Immature natural killer cell (primary cell): ENCODE measurements at places on chromosomes 12 and 14. TPM values are rescaled to one million over a fixed set of nuclear protein-coding genes. Genes with fewer than 3 reads are reported as not detected.

GRCh38 chr12:54371328-54372112, 7.2 kb upstream of the GPR84 start:
- no peak overlapping the region for H3K4me3 ChIP-seq
- DNase-seq: no peak
- no peaks in the 10 kb centered on the region for H3K36me3 ChIP-seq
- H3K27ac ChIP-seq: no peak overlapping the region
- peaks cover 17% of the 10 kb centered on the region for H3K4me1 ChIP-seq
- no peaks in the 10 kb centered on the region for H3K27me3 ChIP-seq

DNA sequence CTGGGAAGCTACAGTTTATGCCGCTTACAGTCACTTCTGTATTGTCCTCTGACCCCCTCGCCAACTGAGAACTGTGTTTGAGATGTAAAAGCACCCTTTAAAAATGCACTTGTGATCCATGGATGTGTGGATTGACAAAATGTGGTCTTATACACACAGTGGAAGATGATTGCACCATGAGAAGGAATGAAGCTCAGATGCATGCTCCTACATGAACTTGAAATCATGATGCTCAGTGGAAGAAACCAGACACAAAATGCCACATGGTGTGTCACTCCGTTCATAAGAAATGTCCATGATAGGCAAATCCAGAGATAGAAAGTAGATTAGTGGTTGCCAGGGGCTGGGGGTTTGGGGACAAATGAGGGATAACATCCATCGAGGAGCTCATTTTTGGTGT, 58.0 kb downstream of the PITPNM2 start:
- H3K27me3 ChIP-seq: peaks cover 1% of the 10 kb centered on the region
- H3K36me3 ChIP-seq: no peaks in the 10 kb centered on the region
- H3K4me1 ChIP-seq: peaks cover 12% of the 10 kb centered on the region

ZDHHC22 gene
- not detected for polyA plus RNA-seq

DNA sequence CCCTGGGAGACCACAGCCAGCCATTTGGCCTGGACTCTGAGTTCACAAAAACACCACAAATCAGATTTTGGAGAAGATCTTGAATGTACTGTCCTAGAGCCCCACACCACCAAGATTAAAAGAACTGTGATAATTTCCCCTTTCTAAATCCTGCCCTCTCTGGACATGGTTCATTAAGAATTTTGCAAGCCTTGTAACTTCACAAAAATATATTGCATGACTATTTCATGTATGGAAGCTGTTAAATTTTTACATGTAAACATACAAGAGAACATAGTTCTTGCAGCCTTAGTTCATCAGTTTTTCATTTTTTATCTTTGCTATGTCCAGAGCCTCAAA, 97.0 kb downstream of the SCARB1 start:
- H3K4me3 ChIP-seq: no peak overlapping the region
- H3K4me1 ChIP-seq: peaks cover 20% of the 10 kb centered on the region
- no peak for DNase-seq

DNA sequence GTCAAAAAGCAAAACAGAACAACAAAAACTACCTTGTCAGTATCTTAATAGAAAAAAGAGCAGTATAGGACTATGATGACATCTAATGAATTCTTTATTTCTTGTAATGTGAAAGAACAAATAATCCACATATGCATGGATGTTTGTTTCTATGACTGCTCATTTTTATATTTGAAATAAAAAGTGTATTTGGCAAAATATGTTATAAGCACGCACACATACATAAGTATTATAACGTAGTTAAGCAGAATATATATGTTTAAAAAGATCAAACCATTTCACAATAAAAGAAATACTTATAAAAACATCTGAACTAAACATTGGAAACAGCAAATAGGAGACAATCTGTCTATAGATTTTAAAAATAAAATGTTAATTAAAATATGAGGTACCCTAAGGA, 74.8 kb downstream of the MIPOL1 start:
- H3K4me1 ChIP-seq: no peaks in the 10 kb centered on the region
- H3K36me3 ChIP-seq: no peaks in the 10 kb centered on the region
- no peaks in the 10 kb centered on the region for H3K27me3 ChIP-seq
- no peak overlapping the region for H3K4me3 ChIP-seq
- H3K27ac ChIP-seq: no peak overlapping the region
- DNase-seq: no peak

GRCh38 chr12:10179776-10180181, 947 bp downstream of the TMEM52B start:
- no peak overlapping the region for H3K4me3 ChIP-seq
- no peaks in the 10 kb centered on the region for H3K36me3 ChIP-seq
- H3K4me1 ChIP-seq: peaks cover 13% of the 10 kb centered on the region
- H3K27me3 ChIP-seq: peaks cover 16% of the 10 kb centered on the region
- H3K27ac ChIP-seq: no peak overlapping the region

DNA sequence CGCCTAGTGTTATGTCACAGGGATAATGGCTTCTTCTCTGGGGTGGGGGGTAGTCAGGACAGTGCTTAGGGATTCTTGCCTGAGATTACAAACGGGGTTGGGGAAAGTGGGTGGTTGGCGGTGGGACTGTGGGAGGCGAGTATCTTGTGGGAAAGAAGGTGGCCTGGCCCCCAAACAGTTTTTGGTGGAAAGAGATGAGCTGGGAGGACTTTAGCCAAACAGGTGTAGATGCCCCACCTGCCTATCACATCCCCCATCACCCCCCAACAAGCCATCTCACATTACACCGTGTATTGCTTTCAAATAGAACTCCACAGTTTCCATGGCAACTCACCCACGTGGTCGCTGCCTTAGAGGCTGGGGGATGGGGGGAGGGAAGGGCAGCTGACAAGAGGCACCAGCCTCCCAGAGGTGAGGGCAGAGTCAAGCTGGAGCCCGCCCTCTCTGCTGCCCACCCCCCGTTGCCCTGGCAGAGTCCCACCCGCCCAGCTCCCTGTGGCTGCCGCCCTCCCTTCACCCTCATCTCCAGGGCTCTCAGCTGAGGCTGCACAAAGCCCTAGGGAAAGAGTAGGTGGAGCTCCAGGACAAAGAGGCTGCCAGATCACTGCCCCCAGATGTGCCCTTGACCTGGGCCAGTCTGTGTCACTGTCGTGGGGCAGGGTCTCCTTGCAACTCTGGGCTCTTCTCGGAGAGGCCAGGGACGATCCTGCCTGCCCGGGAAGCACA, 98.3 kb downstream of the LRRC74A start:
- peak overlapping the region; percentile 26 for H3K27ac ChIP-seq
- no peak for DNase-seq
- H3K4me3 ChIP-seq: no peak overlapping the region
- no peaks in the 10 kb centered on the region for H3K36me3 ChIP-seq
- H3K27me3 ChIP-seq: peaks cover 5% of the 10 kb centered on the region
